ENCODE measurements at places on chromosomes 2 and 18. TPM values are rescaled to one million over a fixed set of nuclear protein-coding genes. Genes with fewer than 3 reads are reported as not detected.

- no peak for DNase-seq
Observed at GRCh38 chr2:6372317-6372901, 493.3 kb downstream of the CMPK2 start.

GRCh38 chr2:96817882-96818281 lies 1.8 kb downstream of the CNNM3 start:
- DNase-seq = no peak

GRCh38 chr2:11814979-11815510 lies 68.6 kb downstream of the LPIN1 start:
- DNase-seq = no peak

GRCh38 chr2:121596221-121597080 lies 52.8 kb downstream of the CLASP1 start:
- DNase-seq = no peak

GRCh38 chr2:16824472-16824871 lies 158.8 kb upstream of the CYRIA start:
- DNase-seq = no peak

DNA sequence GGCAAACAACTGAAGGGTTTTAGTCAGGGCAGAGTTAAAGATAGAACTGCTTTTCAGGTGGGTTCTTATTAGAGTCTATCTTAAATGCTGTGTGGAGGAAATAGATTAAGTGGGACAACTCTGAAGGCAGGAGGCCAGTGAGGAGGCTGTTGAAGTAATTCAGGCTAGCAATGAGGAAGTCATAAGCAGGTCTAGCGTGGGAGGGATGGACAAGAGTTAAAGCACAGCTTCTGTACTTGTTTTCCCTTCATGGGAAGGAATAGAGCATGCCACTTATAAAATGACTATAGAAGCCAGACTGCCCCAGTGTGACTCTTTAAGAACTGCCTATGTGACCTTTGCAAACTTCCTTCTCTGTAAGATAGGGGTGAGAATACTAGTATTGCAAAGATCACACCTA lies 202.0 kb upstream of the LRRTM1 start:
- no peak for DNase-seq

DNA sequence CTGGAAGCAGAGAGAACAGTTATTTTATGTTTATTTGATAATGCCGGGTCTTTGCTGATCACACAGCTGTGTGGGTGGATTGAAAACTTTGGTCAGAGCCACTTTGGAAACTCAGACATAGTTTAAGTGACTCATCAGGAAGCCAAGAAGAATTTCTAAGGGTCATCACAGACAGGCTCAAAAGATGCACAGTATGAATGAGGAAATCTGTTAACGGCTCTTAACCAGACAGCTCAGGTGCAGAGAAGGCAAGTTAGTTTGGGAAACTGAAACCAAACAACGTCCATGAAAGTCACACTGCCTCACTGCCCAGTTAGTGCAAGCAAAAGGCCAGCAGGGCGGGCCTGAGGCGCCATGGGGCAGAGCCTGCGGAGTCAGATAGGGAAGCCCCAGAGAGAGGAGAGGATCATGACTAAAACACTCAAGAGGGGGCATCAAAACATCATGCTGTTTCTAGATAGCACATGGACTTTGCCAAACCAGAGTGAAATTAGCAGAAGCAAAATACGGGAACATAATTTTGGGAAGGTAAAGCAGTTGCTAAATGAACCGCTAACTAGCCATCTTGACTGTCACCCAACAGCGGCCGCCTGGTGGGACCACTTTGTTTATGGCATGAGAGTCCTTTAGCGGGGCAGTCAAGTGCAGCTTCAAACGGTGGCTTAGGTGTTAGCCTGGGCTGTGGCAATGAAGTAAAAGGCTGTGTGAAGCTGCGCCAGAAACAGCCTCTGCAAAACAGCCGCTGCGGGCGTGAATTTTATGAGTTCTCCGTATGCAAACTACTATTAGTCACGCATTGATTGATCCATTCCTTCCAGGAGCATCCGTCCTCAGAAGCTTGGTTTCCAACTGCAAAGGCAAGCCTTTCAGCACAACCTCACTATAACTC lies 101.2 kb downstream of the KCTD18 start:
- no peak for DNase-seq

DNA sequence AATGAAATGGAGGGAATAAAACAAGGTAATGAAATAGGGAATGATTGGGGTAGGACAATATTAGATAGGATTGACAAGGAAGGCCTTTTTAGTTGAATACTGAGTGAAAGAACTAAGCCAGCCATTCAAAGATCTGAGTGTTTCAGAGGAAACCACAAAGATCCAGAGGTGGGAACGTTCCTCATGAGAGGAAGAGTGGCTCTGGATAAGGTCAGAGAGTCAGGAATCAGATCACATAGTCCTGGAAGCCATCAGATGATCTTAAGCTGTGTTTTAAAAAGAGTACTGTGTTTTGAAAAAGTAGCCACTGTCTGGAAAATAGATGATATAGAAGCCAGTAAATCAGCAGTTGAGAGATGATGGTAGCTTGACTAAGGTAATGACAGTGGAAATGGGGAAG lies 11.8 kb downstream of the TTLL4 start:
- no peak for DNase-seq

DNA sequence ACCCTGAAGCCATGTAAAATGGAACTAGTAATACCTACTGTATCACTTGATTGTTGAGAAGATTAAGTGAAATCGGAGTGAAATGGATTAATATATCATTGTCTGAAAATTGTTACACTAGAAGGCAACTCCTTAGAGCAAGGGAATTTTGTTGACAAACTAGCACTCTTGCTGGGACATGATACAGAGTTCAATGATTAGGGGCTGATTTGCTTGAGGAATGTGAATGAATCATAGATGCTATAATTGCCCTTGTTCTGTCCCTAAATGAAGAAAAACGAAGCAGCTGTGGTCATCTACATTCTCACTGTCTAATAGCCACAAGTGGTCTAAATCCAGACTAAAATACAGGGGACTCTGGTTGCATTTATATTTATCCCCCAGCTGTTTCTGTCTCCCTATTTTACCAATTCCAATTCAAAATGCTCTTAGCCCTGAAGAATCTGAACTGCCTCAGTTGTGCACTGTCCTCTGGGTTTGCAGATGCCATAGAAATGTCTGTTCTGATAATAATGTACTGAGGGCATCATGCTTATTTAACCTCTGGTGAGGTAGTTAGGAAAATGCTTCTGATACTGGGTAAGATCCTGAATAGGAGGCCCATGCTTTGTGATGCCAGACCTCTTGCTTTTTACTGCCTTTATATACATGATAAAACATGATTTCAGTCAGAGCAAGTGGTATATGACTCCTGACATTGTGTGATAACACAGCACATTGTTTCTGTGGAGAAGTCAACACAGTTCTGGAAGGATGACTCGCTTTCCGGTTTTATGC lies 382.1 kb downstream of the NRXN1 start:
- no peak for DNase-seq

GRCh38 chr2:27408601-27409320 lies 630 bp downstream of the PPM1G start:
- DNase-seq = no peak

DNA sequence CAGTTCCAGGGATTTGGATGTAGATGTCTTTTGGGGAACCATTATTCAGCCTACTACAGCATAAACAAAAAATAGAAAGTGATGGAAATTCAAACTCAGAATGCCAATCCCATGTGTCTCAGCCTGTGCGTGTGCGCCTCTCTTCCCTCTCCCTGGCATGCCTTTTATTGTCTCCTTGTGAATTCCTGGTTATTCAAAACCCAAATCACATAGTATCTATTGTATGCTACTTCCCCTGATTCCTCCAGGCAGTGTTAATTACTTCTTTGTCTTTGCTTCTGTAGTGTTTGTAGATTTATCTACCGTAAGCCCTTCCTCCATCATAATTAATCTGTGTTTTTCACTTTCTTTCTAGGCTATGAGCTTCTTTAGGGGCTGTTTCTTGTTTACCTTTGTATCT lies 38.9 kb downstream of the RHBDD1 start:
- no peak for DNase-seq

DNA sequence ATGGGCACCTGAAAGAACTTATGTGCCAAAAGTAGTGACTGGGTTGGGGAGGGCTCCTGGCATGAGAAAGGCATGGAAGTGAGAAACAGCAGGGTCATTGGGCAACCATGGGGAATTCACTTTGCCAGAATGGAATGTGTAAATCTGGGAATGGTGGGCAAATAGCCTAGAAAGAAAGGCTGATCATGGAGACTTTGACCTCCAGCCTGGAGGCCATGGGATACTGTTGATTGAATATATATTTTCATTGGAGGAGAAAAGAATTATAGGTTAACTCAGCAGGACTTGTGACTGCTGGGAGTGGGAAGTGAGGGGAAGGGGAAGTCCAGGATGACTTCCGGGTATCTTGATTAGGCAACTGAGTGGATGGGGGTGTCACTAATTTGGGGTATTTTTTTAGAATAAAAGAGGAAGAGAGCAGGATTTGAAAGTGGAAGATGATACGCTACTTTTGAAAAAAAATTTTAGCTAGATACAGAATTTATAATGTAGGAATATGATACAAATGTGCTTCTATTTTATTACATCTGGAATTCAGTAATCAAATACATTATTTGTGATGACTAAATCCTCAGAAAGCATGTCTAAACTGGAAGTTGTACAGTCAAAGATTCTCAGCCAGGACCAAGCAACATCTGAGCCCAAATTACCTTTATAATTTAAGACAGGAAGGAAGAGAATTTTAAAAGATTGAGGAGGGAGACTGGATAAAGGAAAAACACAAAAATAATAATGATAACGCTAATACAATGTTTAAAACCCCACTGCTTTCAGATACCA lies 116.2 kb downstream of the GATA6 start:
- no peak for DNase-seq

GRCh38 chr18:23321996-23322395 lies 131.1 kb upstream of the RIOK3 start:
- no peak for DNase-seq

GRCh38 chr2:198417836-198418235 lies 613.4 kb downstream of the PLCL1 start:
- DNase-seq = no peak

GRCh38 chr18:70489986-70490933 lies 201.4 kb downstream of the SOCS6 start:
- no peak for DNase-seq

- DNase-seq = no peak
Observed at GRCh38 chr2:225171350-225171749, 129.1 kb upstream of the DOCK10 start.

- DNase-seq = no peak
Observed at GRCh38 chr2:238921681-238922319, 73.9 kb downstream of the TWIST2 start.

KHK gene
- total RNA-seq = 1.5 TPM

L3MBTL4 gene
- 5.3 TPM for total RNA-seq

CCDC195 gene
- not detected for total RNA-seq

ALPG gene
- total RNA-seq = not detected

GYPC gene
- total RNA-seq = 123 TPM

WDFY1 gene
- total RNA-seq = 51.4 TPM
